Choroid plexus epithelial cell (primary cell): ENCODE measurements at places on chromosomes 2 and 18.

DNA sequence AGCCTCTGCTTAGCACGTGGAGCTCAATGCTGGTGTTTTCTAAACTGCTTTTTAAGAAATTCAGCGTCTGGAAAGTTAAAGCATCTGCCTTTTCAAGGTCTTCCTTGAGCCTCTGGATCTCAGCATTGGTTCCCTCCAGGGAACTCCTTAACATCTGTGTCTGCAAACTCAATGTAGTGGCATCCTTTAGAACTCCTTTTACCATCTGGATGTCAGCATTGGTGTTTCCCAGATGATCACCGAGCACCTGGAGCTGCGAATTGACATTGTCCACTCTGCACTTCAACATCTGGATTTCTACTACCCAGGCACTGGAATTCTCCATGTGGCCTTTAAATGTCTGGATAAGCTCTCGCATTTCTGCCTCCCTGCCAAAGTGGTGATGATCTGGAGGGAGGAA lies 3.7 kb downstream of the CLEC4F start:
- no peak for DNase-seq

DNA sequence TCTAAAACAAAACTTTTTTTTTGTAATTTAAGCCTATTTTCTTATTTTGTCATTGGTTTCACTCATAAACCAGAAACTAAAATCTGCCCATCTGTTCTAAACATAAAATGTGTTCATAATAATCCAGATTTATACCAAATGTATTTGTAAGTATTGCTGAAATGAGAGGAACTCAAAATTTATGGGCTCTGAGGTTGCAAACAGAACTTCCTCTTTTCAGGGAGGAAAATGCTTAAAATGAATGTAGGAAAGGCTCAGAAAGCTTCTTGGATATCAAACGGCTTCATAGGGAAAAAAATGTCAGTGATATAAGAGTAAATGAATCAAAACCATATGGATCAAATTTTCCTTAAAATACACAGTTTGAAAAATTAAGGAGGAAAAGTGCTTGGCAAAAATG lies 83.9 kb downstream of the PAX3 start:
- no peak for DNase-seq

DNA sequence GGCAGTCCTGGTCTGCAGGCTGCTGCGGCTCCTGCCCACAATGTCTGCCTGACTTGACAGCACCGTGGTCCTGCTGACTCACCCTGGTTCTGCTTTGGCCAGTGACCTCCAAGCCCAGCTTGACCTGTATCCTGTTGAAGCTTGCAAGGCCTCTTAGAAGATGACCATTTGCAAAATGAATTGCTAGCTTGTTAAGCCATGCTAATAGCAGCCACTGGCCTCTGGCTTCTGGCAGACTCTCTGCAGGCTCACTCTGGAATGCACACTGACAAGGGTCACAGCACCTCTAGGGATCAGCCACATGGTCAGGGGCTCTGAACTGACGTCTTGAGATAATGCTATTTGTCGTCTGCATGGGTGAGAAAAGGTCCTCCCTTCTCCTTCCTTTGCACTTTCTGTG lies 25.9 kb downstream of the CNGA3 start:
- DNase-seq = no peak

DNA sequence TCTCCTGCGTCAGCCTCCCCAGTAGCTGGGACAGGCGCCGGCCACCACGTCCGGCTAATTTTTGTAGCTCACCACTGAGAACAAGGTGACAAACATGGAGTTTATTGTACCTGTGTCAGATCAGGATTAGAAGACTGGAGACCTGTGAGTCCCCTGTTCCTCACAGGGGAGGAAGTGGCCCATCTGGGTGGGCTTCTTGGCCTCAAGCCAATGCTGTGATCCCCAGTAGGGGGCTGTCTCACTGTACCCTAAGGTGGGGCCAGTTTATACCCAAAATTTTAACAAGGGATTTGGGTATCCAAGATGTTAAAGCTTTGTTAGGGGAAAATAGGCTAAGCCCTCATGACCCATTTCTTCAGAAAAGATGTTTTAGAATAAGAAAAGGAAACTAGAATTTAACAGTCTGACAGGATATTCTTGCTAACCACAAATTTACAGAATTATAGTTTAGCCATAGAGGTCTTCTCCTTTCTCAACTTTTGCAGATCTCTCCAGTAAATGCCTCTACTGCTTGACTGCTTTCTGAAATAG lies 16.3 kb downstream of the PCBP1 start:
- DNase-seq = no peak

DNA sequence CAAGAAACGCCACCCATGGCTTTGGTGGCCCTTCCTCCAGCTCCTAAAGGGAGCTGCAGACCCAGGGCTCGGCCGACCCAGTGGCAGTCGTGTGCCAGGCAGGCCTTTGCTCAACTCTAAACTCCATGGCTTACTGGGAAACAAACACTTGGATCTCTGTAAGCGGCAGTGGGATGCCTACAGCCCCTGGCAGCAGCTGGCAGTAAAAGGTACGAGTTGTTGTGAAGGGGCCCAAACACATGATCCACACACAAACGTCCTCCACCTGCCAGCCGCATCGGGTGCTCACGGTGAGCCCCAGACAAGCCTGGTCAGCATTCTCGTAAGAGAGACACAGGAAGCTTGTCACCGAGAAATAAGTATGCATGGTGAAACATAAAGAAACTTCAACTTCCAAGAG lies 214.9 kb downstream of the MGAT5 start:
- DNase-seq = no peak

DNA sequence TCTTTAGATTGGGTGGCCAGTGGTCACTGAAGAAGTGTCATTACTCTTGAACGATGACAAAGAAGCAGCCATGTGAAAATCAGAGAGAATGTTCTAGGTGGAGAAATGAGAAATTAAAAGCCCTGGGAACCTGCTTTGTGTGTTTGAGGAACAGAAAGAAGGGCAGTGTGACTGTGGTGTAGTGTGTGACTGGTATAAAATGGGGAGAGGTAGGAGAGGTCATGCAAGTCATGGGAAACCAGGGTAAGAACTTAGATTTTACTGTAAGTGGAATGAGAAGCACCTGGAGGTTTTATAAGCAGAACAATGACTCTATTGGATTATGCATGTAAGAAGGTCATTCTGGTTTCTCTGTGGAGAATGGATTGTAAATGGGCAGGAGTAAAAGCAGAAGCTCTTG lies 12.2 kb downstream of the ICOS start:
- no peak for DNase-seq

DNA sequence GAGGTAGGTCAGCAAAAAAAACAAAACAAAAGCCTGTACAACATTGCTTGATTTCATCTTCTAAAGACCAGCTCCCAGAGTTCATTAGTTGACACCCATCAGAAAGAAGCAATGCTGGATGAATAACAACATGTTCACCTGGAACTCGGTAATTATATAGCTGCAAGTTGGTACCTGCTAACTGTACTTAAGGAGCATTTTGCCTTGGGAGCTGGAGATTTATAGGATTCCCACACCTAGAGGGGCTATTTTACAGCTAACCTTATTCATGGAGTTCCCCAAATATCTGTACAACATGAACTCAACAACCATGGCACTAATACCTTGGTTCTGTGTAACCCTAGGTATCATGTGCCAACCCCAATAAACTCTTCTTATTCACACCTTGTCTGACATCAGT lies 281.1 kb upstream of the NCKAP5 start:
- no peak for DNase-seq

DNA sequence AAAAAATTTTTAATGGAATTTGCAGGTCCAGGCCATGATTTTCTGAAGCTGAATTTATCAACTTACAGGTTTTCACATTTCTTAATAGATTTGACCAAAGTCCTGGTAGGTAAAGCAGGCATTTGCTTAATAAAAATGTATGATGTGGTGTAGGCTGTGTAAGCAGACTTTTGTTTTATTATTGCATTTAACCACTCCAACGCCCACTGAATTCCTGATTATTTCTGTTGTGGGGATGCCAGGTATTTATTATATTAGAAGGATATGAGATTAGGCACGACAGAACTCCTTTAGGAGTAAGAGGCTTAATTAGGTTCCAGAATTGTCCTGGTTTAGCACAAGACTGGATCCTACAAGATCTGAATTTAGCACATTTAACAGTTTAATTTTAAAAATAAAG lies 111.1 kb downstream of the ADCYAP1 start:
- DNase-seq = no peak

- DNase-seq = no peak
Observed at GRCh38 chr2:71575966-71576365, 122.6 kb downstream of the DYSF start.

DNA sequence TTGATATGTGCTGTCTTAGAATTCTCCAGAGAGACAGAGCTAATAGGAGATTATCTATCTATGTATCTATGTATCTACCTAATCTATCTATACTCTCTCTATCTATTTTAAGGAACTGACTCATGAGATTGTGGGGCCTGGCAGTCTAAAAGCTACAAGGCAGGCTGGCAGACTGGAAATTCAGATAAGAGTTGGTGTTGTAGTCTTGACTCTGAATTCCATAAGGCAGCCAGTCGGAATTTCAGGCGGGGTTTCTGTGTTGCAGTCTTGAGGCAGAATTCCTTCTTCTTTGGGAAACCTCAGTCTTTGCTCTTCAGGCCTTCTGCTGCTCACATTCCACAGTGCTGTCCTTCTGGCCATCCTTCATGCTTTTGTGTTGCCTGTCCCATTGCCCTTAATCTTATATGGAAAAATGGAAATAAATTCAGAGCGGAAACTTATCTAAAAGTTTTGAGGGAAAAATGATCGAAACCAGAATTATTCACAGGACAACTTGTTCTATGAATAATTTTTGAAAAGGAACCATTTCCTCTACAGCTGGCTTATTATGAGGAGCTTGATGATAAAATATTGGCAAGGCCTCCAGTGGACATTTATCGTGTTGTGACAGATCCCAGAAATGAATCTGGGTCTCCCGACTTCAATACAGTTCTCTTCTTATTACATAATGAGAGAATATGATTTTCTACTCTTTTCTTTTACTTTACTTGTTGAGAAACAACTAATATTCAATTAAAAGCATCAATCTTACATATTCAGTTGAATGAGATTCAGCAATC lies 10.8 kb downstream of the IL1RL1 start:
- no peak for DNase-seq

DNA sequence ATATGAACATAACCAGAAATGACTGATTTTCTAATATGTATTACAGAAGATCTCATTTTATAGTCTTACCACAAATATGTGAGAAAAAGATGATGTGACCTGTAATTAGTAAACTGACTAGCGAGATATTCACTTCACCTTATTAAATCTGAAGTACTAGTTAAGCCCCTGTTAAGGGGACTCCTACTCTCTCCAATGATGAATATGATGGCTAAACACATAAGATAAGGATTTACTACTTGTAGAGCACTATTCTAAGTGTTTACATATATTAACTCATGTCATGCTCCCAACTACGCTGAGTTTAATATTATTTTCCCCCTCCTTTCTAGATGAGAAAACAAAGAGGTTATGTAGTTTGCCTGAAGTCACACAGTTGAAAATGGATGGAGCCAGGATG lies 40.9 kb downstream of the SP3 start:
- no peak for DNase-seq

- no peak for DNase-seq
Observed at GRCh38 chr2:8142461-8142860, 539.4 kb upstream of the ID2 start.

DNA sequence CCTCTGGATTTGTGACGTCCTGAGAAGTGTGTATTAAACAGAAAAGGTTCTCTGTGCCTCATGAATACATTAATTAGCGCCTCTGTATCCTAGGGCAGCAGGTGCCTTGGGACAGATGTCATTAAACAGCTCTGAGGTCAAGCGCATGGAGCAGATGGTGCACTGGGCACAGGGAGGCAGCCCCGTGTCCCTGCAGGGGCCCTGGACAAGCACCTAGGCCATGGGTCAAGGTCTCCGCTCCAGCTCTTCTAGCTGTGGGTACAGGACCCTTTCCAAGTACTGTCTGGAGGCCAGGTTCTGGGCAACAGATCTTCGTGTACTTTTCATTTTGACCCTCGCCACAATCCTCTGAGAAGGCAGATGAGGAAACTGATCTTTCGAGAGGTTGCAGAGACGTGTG lies 126.4 kb downstream of the KCTD1 start:
- no peak for DNase-seq

DNA sequence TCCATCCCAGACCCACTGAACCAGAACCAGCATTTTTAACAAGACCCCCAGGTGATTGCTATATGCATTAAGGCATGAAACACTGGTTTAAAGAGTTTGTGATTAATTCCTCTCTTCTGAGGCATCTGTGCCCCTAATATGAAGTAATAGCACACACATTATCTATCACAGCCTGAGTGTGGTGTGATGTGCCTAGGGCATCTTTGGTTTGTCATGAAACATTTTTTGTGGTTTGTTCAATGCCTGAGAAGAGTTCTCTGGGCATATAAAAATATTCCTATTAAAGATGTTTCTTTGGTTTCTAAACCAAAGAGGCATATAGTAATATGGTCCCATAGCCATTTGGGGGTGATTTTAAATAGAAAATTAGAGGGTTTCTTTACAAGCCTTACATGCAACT lies 221.7 kb upstream of the SPOPL start:
- DNase-seq = no peak

GRCh38 chr2:220503431-220503830 lies 876.0 kb downstream of the SLC4A3 start:
- DNase-seq = no peak

DNA sequence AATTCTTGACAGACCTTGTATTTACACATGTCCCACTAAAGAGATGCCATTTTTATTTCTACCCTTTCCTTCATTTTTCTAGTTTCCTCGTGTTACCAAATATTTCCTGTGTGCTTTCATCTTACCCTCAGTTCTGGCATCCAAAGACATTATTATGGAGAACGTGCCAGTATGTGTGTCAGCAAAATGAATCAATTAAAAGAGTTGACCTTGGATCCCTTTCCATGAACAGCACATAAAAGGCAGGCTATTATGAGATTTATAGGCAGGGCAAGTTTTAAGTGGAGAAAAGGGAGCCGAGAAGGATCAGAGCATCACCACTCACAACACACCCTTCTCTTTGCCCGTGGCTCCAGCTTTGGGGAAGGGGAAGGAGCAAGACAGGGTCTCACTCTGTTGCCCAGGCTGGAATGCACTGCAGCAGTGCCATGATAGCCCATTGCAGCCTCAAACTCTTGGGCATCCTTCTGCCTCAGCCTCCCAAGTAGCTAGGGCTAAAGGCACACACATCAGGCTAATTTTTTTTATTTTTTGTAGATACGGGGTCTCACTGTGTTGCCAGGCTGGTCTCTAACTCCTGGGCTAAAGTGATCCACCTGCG lies 149.9 kb downstream of the GFPT1 start:
- no peak for DNase-seq

GRCh38 chr2:26270373-26270772 lies 25.6 kb downstream of the HADHB start:
- peak; percentile 28 for DNase-seq

GRCh38 chr2:215447673-215448081 lies 11.8 kb upstream of the FN1 start:
- no peak for DNase-seq
